H9 (cell line): ENCODE measurements at places on chromosomes 3 and 15. TPM values are rescaled to one million over a fixed set of nuclear protein-coding genes. Genes with fewer than 3 reads are reported as not detected.

DNA sequence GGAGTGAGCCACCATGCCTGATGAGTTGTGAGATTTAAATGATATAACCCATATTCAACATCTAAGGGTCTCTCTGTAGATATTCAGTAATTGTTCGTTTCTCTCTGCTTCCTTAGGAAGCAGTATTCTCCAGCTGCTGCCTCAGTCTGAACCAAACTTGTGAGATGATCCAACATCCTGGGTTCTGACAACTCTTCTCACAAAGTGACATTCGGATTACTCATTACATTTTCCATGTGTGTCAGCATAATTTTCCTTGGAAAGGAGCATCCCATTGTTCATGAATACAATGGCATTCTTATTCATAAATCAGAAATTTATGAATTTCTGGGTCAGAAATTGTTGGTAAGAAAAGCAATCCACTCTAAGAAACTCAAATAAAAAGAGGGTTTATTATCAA lies 15.0 kb upstream of the SEC22A start:
- no peak for DNase-seq

GRCh38 chr3:138011722-138012121 lies 1.8 kb downstream of the CLDN18 start:
- no peak for DNase-seq

GRCh38 chr15:51156957-51157356 lies 62.3 kb upstream of the TNFAIP8L3 start:
- DNase-seq = no peak

DNA sequence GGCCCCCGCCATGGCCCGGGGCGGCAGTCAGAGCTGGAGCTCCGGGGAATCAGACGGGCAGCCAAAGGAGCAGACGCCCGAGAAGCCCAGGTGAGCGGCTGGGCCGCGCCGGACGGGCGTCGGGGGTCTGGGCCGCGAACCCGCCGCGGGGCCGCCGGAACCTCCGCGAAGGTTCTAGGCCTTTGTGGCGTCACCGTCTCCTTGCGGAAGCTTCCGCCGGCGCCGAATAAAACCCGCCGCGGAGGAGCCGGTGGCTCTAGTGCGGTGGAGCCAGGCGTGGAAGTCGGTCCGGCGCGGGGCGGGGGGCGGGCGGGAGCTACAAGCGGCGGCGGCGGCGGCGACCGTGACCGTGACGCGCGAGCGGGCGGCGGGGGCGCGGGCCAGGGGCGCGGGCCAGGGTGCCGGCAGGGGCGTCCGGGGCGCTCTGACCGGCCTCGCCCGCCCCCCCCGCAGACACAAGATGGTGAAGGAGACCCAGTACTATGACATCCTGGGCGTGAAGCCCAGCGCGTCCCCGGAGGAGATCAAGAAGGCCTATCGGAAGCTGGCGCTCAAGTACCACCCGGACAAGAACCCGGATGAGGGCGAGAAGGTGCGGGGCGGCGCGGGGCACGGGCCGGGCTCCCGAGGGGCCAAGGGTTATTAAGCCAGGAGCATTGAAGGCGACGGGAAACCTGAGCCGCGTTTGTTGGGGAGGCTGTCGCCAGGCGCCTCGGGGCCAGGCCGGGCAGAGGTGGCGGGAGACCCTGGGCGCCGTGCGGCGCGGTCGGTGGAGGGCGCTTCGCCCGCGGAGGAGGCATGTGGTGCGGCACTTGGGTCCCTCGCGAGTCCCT lies at the start of gene DNAJA4:
Gene DNAJA4, plus strand, starts transcription at position 259 of the 833 bp plus-strand sequence. Its CDS starts 202 bp downstream, at position 461.
- peak; percentile 69 for DNase-seq

DNA sequence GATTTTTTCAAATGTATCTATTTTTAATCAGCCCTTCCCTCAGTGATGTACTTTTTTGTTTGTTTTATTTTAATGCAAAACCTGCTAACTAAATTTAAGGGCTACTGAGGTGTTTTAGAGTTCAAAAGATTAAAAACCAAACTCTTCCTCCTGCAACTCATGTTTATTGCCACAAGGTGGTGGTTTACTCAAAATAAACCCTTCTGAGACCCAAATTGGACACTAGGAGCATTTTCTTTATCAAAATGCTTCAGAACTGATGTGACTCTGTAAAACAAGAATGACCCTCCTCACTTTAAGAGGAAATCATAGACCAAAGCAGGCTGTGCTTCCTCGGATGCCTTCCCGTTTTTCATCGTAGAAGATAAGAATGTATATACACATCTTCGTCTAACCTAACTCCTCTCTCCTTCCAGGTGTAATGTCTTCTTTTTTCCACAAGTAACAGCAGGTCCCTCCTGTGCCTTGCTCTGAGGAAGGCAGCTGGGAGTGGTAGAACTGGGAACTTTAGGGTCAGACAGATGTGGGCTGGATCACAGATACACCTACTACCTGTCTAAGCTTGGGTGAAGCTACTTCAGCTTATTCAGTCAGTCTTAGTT lies 2.9 kb upstream of the NME9 start:
- no peak for DNase-seq

GRCh38 chr3:122944671-122945161 lies 82.8 kb downstream of the SEMA5B start:
- no peak for DNase-seq

GRCh38 chr3:123606527-123606926 lies 21.7 kb upstream of the HACD2 start:
- DNase-seq = no peak

DNA sequence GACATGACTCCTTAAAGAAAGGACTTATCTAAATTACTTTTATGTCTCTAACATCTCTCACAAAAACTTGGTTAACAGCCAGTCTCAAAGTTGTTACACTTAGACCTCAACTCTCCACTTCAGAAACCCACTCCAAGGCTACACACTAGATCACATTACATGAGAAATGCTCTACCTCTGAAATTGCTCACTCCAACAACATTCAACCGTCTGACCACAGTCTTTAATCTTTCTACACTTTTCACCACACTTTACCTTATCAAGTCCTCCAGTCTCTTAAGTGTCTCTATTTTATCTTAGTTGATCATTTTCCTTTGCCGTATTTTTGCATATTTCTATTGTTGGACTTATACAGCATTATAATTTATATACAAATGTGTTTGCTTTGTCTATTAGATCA lies 5.8 kb downstream of the SLC12A6 start:
- no peak for DNase-seq

DNA sequence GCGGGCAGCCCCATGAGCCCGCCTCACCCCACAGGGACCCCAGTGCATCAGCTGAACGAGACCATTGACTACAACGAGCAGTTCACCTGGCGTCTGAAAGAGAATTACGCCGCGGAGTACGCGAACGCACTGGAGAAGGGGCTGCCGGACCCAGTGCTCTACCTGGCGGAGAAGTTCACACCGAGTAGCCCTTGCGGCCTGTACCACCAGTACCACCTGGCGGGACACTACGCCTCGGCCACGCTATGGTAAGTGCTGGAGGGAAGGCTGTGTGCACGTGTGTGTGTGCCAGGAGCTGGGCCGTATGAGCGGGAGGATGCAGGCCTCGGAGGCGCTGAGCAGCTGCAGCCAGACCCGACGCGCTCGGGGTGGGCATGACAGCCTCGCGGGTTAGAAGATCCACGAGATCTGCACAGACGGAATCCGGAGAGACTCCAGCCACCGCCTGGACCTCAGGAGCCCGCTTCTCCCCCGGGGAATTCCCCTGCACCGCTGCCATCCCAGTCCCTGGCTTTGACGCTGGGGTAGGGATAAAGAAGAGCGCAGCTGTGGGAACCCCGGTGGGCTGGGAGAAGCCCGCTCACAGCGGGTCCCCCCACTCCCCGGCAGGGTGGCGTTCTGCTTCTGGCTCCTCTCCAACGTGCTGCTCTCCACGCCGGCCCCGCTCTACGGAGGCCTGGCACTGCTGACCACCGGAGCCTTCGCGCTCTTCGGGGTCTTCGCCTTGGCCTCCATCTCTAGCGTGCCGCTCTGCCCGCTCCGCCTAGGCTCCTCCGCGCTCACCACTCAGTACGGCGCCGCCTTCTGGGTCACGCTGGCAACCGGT lies 2.6 kb downstream of the DUOXA2 start:
- DNase-seq = no peak

GCSAM gene
- total RNA-seq = not detected in 2 replicates

IQCF5 gene
- not detected in 2 replicates for total RNA-seq

C3orf85 gene
- not detected in 2 replicates for total RNA-seq

ADGRG7 gene
- not detected in 2 replicates for total RNA-seq

TTLL13 gene
- total RNA-seq = not detected in 2 replicates

AGTR1 gene
- not detected in 2 replicates for total RNA-seq

PLA2G4F gene
- not detected in 2 replicates for total RNA-seq

OGG1 gene
- total RNA-seq = 43.4 and 44.1 TPM in 2 replicates

DLEC1 gene
- total RNA-seq = 2.0 and 2.1 TPM in 2 replicates
